ENCODE measurements at places on chromosomes 2 and 18. TPM values are rescaled to one million over a fixed set of nuclear protein-coding genes. Genes with fewer than 3 reads are reported as not detected.

PARD6G gene
- total RNA-seq: 7.4 TPM

DNA sequence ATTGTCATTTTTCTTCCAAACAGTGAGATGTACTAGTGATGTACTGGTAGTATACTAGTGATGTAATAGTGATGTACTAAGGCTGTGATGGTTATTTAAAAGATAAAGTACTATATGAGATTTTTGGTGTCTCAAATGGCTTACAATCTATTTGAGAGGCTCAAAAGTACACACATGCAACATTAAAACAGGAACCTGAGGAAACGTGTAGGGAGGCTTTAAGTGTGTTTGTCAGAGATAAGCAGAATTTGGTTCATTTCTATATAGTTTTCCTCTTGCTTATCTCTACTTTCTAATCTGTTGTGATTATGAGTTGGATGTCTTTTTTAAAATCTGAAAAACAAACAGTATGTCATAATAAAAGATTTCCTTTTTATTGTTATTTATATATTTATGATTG lies 100.9 kb upstream of the SERTAD2 start:
- DNase-seq: no peak

- no peak for DNase-seq
Measured at GRCh38 chr2:182933629-182934028, 67.2 kb upstream of the FRZB start.

ST8SIA3 gene
- not detected for total RNA-seq

DNA sequence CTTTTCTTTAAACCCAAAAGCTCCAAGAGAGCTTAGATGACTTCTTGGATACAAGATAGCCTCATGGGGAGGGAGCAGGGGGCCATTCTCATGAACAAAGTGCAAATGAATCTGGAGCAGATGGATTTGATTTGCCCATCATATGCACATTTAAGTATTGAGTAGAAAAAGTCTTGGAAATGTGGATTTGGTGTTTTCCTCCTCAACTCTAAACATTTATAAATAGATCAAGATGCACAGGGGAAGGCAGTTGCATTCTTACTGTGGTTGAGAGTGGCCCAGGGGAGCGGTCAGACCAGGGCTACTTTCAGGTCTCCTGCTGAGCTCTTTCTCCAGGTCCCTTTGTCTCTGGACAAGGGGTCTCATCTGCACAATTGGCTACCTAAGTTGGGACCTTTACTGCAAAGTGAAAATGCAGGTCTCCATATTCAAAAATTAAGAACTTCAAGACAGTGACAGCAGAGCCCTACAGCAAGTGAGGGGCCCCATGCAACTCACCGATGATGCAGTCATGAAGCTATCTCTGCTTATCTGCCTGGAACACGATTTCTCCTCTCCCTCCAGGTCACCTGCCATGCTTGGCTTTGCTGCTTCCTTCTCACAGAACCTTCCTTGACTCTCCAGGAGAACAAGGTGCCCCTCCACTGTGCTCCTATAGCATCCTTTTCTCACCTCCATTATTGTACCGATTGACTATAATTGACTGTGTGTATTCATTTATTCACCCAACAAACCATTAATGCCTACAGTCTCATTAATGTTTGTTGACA lies 145.4 kb downstream of the LPIN1 start:
- no peak for DNase-seq

PMAIP1 gene
- 2.1 TPM for total RNA-seq

GRCh38 chr2:73237168-73237567 lies 3.1 kb downstream of the CCT7 start:
- no peak for DNase-seq

DNA sequence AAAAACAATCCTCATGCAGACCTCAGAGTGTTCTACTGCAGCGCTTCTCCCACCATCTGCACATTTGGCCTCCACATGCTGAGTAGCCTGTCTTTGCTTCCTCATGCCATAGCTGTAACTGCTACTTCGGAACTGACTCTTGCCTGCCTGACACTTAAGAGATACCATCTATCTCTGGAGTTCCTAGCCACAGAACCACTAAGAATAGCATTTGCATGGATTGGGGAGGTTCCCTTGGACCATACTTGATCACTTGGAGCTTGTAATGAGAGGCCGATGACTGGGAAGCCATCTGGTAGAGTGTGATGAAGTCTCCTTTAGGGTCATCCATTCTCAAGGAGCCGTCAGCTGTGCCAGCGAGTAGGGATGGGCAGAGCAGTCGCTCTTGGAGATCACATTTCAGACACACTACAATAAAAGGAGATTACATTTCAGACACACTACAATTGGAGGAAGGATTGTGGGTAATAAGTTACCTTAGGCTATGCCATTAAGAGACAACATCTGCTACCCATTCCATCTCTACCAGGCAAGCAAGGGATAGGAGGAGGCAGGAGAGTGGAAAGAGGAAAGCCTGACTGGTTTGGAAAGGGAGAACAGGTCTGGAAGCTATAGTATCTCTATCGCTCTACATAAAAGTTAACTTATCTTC lies 21.8 kb downstream of the DOK1 start:
- DNase-seq: no peak

DNA sequence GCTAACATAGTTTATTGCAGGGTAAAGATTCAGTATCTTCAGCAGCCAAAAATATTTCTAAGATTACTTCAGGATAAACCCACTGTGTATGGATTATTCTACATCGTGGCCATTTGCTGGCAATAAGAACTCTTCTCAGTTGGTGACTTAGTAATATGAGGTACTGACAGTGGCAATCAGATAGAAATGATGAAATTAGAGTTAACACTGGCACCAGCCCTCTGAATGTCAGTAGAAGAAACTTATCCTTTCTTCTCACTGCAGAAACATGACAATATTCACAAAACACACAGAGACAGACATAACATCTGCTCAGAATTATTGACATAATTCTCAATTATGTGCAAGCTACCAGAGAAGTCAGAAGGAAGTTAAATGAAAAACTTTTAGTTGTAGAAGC lies 246.3 kb upstream of the COL3A1 start:
- DNase-seq: no peak

DNA sequence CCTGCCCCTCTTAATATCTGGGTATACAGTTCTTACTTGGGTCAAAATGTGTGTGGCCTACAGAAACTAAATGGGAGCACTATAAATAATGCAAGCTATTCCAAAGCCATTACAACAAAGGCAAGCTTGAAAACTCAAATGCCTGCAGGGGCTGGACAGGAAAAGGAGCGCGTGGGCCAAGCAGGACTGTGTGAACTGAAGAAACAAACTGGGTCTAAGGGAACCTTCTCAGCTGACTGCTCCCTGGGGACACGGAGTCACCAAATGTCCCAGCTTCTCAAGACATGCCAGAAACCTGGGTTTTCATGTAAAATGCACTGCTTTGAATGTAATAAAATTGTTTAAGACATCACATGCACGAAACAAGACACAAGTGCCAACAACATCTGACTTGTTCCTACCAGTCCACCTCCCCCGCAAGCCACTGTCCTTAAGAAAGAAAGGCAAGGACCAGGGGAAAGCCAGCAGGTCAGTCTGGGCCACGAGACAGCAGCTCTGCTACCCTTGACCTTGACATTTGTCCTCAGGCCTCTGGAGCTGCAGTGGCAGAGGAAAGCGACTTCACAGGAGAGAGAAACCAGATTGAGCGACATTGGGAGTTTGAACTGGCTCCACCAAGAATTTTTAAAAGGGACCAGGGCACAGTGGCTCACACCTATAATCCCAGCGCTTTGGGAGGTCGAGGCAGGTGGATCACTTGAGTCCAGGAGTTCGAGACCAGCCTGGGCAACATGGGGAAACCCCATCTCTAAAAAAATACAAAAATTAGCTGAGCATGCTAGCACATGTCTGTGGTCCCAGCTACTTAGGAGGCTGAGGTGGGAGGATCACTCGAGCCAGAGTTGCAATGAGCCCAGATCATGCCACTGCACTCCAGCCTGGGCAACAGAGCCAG lies 89.7 kb upstream of the SH3BP4 start:
- no peak for DNase-seq

GRCh38 chr18:51151568-51152511 lies 45.6 kb downstream of the MEX3C start:
- no peak for DNase-seq

DNA sequence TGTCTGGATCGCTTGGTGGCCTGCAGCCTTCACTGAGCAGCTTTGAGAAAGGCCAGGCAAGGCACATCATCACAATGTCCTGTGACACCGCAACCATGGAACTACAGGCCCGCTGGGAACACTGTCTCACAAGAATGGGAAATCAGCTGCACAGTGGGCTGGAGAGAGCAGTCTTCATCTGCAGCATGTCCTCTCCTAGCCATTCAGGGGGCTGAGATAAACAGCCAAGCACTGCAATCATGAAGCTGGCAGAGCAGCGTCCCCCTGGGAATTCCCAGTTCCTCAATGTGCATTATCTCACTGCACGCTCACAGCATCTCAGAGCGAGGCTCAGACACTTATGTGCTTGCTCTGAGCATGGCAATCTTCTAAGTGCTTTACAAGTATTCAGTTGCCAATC lies 1.9 kb downstream of the CMPK2 start:
- DNase-seq: no peak

GRCh38 chr2:219460424-219460926 lies 25.8 kb downstream of the SPEG start:
- DNase-seq: no peak

NEU2 gene
- not detected for total RNA-seq

GRCh38 chr18:24094561-24094960 lies 44.3 kb upstream of the CABYR start:
- DNase-seq: no peak

HOXD13 gene
- not detected for total RNA-seq

NAT8 gene
- total RNA-seq: 1.9 TPM

DNA sequence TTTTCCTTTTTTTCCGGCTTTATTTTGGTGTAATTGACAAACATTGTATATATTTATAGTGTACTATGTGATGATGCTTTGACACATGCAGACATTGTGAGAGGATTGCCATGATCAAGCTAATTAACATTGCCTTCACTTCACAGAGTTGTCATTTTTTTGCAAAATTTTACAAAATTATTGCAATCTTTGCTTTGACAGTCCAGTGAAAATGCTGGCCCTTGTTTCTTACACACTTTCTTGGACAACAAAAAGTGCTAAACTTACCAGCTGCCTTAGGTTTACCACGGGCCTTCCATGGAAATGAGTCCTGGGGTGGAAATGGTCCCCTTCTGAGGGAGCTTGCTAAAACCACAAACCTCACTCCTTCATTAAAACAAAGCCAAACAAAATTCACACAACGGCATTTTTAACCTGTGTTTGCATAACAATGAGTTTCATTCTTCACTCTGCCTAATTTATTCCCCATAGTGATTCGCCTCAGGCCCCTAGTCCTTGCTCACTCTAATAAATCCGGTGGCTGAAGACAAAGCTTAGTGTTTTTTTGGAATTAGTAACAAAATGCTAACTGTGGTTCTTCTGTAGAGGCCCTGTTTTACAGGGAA lies 32.2 kb downstream of the LINC00305 start:
- no peak for DNase-seq

HOXD10 gene
- not detected for total RNA-seq

RBM43 gene
- total RNA-seq: 0.52 TPM

NXPH2 gene
- not detected for total RNA-seq

FBXO48 gene
- total RNA-seq: 0.59 TPM

LOXHD1 gene
- not detected for total RNA-seq

GRCh38 chr2:20687260-20687832 lies 20.4 kb downstream of the GDF7 start:
- no peak for DNase-seq

- no peak for DNase-seq
Measured at GRCh38 chr2:42503291-42503690, 9.5 kb upstream of the KCNG3 start.

DNA sequence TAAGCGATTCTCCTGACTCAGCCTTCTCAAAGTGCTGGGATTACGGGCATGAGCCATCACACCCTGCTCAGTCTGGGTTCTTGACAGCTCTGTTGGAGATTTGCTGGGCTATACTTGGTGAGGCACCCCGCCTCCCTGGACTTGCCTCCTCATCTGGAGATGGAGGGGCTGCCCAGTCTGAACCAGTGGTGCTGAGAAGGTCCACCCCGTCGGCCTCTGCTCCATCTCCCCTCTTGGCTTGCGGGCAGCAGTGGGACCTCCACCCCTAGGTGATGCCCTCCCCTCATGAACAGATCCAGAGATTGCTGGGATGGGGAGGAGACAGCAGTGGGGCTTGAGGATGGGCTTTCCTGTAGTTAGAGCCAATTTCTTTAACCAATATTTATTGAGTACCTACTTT lies 120.9 kb downstream of the CLIP4 start:
- DNase-seq: no peak
